WTC11 (cell line): ENCODE measurements at places on chromosomes 6 and 20. TPM values are rescaled to one million over a fixed set of nuclear protein-coding genes. Genes with fewer than 3 reads are reported as not detected.

DNA sequence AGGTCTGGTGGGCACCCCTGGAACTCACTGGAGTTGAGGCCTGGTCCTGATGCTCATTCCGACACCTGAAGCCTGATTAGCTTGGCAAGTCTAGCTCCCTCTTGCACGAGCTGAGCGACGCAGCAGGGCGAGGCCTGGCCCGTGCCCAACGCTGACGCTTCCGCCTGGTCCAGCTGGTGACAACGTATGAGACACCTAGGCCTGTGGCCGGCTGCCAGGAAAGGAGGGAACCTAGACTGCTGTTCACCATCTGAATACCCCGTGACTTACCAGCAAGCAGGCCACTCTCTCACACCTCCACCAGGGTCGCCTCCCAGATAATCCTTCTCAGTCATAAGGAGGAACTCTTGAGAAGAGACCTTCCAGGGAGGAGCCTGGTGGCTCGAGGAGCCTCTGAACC lies 24.5 kb downstream of the YTHDF1 start:
- no peak for DNase-seq

- DNase-seq, result peak; percentile 82
These were observed 39.2 kb downstream of the DYNLT1 start for GRCh38 chr6:158605266-158605878.

DNA sequence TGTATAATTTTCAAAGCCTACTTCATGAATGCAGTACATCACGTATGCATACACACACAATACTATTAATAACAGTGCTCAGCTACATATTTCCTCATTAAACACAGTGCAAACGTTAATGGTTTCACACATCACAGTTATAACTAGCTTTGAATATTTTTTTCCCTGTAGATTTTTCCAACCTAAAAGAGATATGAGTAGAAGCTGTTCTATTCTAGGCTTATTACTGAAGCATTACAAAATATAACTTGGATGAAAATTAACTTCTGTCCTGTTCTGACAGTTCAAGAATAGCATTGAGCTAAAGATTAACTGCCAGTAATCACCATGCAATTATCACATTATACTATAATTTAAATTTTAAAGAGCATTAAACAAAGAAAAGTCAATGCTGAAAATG lies 6.2 kb downstream of the LMBRD1 start:
- no peak for DNase-seq

DNA sequence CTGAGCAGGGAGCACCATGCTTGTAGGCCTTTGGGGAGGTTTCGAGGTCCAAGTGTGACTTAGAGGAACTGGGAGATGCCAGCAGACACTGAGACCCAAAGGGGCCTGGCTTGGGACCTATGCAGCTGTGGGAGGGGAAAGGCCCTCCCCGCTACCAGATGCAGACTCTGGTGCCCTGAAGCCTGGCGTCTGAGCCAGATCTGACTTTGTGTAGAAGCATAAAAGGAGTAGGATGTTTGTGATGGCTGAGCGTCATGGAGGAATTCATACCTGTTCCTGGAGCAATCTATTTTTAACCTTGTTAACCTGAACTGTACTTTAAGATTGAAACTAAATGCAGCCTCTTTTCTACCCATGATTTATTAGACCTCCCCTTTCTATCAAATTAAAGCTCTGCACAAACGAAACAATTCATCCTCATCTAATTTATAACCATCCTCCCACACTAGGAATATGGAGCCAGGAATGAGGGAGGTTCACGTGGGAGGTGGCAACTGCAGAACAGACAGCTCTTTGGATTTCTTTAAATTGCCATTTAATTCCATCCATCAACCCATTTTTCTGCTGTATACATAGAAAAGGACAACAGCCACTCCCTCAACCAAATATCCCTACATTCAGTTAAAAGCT lies 172.6 kb upstream of the AGPAT4 start:
- no peak for DNase-seq

DNA sequence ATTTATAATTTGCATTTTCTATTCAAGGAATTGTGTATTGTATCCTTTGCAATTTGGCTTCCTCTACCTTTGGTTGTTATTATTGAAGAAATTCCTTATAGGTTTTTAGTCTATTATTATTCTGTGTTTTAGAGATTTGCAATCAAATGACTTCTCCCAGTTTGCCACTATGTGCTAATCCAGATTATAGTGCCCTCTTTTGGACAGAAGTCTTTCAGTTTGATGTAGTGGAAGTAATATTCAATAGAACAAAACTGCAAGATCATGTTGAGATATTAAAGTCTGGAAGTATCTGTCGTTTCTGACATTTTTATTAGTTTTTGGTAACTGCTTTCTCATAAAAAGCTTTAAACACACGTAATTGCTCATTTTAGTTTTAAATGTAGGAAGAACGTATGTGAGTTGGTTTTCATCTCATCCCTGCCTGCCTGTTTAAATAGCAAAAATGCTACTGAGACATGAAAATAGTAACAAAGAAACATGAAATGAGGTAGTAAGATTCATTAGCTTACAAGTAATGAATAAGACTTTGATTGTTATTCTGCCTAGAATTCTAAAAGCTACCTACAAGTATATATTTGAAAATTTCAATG lies 72.8 kb downstream of the RTN4IP1 start:
- no peak for DNase-seq

- DNase-seq, result no peak
These were observed 27.4 kb downstream of the BTBD9 start for GRCh38 chr6:38612143-38612965.

- DNase-seq, result no peak
These were observed 151.8 kb downstream of the NRN1 start for GRCh38 chr6:5854899-5855298.

GRCh38 chr6:133595111-133595761 lies 293.7 kb upstream of the TCF21 start:
- no peak for DNase-seq

The ENPP5 gene
- total RNA-seq, result 9.1 to 10.8 TPM (median 9.3 TPM) in 3 replicates

The HUS1B gene
- 0.89 to 1.1 TPM (median 0.89 TPM) in 3 replicates for total RNA-seq

The VAPB gene
- total RNA-seq, result 46.6 to 55.8 TPM (median 54.8 TPM) in 3 replicates

The CPNE5 gene
- 0.44 to 0.71 TPM (median 0.48 TPM) in 3 replicates for total RNA-seq

The ABHD16B gene
- total RNA-seq, result 0.11 TPM in 1 of 3 replicates, not detected in the others

The HRH3 gene
- 2.9 to 3.4 TPM (median 3.3 TPM) in 3 replicates for total RNA-seq

The ASIP gene
- not detected in 3 replicates for total RNA-seq

The RSPH4A gene
- 0.34 to 0.57 TPM (median 0.34 TPM) in 3 replicates for total RNA-seq
